Heart right ventricle (tissue), 16 donors: ENCODE measurements at places on chromosomes 12 and 14. TPM values are rescaled to one million over a fixed set of nuclear protein-coding genes. Genes with fewer than 3 reads are reported as not detected.

The RAD9B gene
- 1.6 TPM for total RNA-seq

The NGB gene
- total RNA-seq = not detected

GRCh38 chr14:63504648-63505047 lies 38.5 kb downstream of the PPP2R5E start:
- H3K27ac ChIP-seq = no peak overlapping the region
- H3K27me3 ChIP-seq = no peaks in the 10 kb centered on the region
- H3K4me1 ChIP-seq = no peaks in the 10 kb centered on the region
- no peak for DNase-seq
- H3K36me3 ChIP-seq = no peaks in the 10 kb centered on the region

DNA sequence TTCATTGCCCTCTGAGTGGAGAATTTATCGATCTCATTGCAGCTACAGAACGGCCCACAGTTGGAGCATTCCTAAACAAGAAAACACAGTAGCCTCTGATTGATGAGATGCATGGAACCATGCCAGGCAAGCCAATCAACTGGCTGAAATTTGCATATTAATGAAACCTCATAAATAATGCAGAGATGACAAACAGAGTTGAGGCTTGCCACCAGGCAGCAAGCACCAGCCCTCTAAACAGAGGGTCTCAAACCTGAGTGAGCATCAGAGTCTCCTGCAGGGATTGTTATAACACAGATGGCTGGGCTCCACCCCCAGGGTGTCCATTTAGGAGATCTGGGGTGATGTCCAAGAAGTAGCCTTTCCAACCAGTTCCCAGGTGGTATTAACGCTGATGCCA lies 60.9 kb upstream of the CMKLR1 start:
- no peaks in the 10 kb centered on the region for H3K4me1 ChIP-seq
- no peak overlapping the region for H3K4me3 ChIP-seq
- DNase-seq = no peak
- H3K27me3 ChIP-seq = no peaks in the 10 kb centered on the region
- H3K27ac ChIP-seq = no peak overlapping the region

GRCh38 chr12:74148849-74149248 lies 388.8 kb upstream of the ATXN7L3B start:
- no peak overlapping the region for H3K27ac ChIP-seq
- no peaks in the 10 kb centered on the region for H3K27me3 ChIP-seq
- no peak overlapping the region for H3K4me3 ChIP-seq
- H3K4me1 ChIP-seq = no peaks in the 10 kb centered on the region

- H3K4me3 ChIP-seq = no peak overlapping the region
- H3K27me3 ChIP-seq = no peaks in the 10 kb centered on the region
- H3K27ac ChIP-seq = no peak overlapping the region
Measured at GRCh38 chr12:123723011-123723410, 10.9 kb downstream of the ATP6V0A2 start.

DNA sequence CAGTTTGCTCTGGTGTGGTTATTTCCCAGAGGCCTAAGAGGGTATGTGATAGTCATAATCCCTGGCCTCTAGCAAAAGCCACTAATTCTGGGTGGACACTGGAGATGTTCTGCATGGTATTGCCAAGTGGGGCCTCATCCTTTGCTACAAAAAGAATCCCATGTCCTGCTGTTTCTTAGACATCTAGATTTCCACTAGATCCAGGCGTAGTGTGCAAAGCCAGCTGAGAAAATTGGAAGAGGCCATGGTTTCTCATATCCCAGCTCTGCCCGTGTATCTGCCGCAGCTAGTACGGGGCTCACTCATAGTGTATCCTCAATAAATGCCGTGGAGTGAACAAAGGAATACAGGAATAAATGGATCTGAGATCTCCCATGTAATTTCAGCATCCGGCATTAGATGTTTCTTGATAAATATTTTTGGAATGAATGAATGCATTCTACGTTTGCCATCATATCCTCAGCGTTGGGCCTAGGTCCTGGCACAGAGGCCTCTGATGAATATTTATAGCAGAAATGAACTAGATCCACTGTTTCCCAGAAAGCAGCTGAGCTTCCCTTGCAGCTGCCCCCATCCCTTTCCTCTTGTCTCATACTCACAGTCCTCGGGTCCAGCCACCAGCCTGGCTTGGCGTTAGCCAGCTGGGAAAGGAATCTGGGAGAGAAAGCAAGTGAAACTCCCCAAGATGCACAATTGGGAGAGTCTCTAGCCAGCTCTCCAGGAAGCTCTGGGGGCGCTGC lies 76.3 kb upstream of the NOS1 start:
- H3K36me3 ChIP-seq = no peaks in the 10 kb centered on the region
- no peaks in the 10 kb centered on the region for H3K27me3 ChIP-seq
- no peak overlapping the region for H3K27ac ChIP-seq
- H3K4me1 ChIP-seq = no peaks in the 10 kb centered on the region
- no peak overlapping the region for H3K4me3 ChIP-seq
- DNase-seq = no peak

GRCh38 chr12:103901518-103902173 lies 28.6 kb upstream of the HSP90B1 start:
- H3K27ac ChIP-seq = no peak overlapping the region
- H3K27me3 ChIP-seq = no peaks in the 10 kb centered on the region
- H3K36me3 ChIP-seq = no peaks in the 10 kb centered on the region
- no peak overlapping the region for H3K4me3 ChIP-seq
- H3K4me1 ChIP-seq = no peaks in the 10 kb centered on the region

DNA sequence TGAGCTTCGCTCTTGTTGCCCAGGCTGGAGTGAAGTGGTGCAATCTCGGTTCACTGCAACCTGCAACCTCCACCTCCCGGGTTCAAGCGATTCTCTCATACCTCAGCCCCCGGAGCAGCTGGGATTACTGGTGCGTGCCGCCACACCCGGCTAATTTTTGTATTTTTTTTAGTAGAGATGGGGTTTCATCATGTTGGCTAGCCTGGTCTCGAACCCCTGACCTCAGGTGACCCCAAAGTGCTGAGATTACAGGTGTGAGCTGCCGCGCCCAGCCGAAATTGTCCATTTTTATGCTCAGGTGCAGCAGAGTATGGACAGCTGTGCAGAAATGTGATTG lies 19.2 kb upstream of the CYP46A1 start:
- no peak overlapping the region for H3K4me3 ChIP-seq
- no peak for DNase-seq
- H3K27ac ChIP-seq = no peak overlapping the region
